ENCODE measurements at places on chromosomes 13 and 19.

DNA sequence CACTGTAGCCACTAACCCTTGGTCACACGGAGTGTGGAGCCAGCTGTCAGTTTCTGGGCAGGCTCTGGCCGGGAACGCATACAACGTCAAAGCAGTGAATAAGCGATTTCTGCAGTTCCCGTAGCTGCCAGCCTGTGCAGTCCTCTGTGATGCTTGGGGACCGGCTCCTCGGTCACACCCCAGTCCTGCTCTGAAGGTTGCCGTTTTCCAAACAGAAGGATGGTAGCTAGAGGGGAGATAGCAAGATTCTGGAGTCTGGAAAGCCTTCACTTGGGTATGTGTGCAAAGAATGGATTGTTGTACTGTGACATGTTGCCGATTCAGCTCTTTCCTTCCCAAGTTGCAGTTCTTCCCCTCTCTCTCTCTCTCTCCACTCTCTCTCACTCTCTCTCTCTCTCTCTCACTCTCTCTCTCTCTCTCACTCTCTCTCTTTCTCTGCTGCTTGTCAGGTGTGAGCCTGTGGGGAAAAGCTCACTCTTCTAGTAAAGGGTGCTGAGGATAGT is 38.7 kb upstream of the C1QTNF9 start:
- DNase-seq, result no peak

DNA sequence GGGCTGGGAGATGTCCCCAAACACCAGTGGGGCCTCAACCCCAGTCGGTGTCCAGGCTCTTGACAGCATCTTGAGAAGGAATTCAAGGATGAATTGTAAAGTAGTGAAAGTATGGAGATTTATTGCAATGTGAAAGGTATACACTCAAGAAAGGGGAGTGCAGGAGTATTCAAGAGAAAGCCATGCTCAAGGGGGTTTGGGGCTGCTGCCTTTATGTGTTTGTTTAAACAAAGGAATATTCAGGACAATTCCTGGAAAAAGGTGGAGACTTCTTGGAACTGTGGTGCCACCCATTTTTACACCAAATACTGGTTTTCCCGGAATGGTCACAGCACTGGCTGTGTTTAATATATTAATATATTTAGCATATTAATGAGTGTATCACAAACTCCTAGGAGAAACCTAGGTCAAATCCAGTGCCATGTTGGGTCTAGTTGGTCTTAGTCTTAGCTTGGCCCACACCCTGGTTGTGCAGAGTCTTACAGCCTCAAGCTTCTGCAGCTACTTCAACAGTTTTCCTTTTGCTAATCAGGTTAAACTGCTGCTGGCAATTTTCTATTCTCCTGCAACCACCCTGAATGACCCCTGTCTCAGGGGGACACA is 138.5 kb upstream of the TMTC4 start:
- DNase-seq, result no peak

DNA sequence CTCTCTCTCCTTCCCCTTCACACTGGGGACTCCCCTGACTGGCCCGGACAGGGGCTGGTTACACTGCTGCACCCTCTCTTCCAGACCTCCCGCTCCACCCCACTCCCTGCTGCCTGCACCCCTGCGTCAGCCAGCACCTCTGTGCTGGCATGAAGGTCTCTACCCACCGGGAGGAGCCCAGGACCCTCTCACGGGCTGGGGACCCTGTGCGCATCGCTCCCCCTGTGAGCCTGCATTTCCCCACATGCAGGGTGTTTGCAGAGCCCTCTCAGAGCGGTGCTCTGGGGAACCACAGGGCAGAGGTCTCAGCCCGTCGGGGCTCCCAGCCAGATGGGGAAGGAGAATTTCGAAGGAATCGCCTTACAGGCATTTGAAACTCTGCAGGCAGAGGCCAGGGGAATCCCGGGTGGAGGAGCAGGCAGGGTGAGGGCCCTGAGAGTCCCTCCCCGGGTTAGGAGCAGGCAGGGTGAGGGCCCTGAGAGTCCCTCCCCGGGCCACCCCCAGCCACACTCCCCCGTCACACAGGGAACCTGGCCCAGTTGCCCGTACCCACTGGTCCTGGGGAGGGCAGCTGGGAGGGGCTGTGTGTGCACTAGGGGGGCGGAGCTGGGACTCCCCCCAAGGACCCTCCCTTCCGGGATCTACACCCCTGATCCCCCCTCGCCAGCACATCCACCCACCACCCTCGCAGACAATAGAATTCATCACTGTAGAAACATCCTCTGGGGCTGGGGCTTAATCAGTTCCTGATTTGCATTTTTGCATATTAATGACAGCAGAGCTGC is 16.3 kb upstream of the TCF3 start:
- no peak for DNase-seq

GRCh38 chr19:7242601-7243258 is 51.5 kb downstream of the INSR start:
- no peak for DNase-seq

All from stimulated activated CD8-positive, alpha-beta memory T cell treated with anti-CD3 and anti-CD28 coated beads, Interleukin-12 subunit alpha, Interleukin-12 subunit beta, amount 100 ng/mL, for 1 hour (primary cell).